ENCODE measurements at places on chromosomes 1 and 21. TPM values are rescaled to one million over a fixed set of nuclear protein-coding genes. Genes with fewer than 3 reads are reported as not detected.

The GRIK1 gene
- not detected for total RNA-seq

The CLCNKA gene
- total RNA-seq: 0.41 TPM

The CD164L2 gene
- 1.8 TPM for total RNA-seq

The GBP6 gene
- total RNA-seq: not detected

The PAX7 gene
- total RNA-seq: not detected

GRCh38 chr1:45014321-45015028, 2.4 kb downstream of the UROD start:
- DNase-seq: peak; percentile 76

DNA sequence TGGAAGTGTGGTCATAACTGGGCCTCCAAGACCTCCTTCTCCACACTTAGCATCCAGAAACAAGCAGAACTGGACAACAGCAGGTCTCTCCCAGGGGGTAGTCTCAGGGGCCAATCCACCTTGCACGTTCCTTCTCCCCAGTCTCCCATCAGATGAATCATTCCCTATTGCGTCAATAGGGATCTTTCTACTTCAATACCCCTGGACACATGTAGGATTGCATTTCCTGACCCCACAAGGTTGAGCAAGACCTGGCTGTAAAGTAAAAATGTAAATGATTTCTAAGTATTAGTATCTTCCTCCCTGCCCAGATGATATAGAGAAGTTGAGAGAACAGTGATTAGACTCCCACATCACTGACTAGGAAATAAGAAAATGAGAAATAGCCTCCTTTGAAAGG, 224.5 kb upstream of the CSF3R start:
- no peak for DNase-seq

DNA sequence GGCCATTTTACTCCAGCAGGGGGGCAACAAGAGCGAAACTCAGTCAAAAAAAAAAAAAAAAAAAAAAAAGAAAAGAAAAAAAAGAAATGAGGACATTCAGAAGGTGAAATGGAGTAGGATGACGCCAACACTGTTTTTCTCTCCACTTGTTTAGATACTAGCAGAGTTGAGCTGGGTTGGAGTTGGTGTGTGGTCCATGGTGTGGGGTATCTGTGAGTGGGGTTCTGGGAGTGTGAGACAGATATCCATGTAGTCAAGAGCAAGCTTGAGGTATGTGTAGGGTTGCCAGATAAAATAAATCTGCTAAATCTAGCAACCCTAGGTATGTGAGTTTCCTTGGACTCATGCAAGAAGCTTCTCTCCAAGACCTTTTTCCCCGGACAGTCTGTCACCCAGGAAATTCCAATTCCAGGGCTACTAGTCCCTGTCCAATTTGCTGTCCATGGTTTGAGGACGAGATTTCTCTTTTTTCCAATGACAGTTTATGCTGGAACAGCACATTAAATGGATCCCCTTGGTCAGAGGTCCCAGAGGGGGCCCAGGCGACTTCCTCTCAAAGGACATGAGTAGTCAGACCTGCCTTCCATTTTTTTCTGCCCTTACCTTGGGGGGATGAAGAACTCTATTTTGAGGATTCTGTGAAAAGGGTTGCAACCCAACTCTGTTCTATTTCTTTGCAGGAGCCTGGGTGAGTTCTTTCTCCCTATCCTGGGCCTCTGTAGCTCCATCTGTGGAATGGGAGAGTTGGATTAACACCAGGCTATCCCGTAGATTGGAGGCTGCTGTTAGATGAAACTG, 2.1 kb upstream of the FOXD2 start:
- DNase-seq: no peak

- no peak for DNase-seq
These were observed 149.9 kb downstream of the SYF2 start for GRCh38 chr1:25082216-25082899.

DNA sequence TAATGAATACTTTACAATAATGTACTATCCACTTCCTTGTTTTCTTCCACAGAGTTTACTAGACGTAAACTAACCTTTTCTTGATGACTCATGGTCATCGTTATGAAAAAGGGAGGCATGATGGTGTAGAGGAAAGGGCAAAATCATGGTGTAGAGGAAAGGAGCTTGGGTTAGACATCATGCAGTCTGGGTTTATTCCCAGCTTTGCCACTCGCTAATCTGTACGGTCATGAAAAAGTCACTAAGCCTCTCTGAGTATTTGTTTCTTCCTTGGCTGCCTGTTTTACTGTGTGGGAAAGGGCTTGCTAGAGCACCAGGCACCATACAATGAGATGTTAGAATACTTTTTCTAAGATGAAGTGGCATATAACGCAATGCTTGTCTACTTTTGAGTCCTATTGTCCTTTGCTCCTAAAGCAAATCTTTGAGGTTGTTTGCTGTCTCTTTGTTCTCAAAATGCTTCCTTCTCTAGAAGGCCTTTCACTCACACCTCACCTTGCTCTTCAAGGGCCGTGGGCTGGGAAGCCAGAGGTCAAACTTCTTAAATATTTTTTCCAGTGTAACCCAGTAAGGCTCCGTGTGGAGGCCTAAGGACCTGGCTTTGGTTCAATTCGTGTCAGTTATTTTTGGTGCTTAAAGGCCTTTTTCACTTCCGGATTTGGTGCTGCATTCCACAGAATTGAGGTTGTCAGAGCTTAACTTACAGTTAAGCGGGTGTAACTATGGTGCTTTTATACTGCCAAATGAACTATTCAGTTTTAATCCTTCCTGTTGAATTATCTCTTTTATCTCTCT, 9.9 kb upstream of the ETV3 start:
- no peak for DNase-seq

- DNase-seq: no peak
These were observed 172.8 kb downstream of the ST6GALNAC3 start for GRCh38 chr1:76247261-76247852.

GRCh38 chr1:28885977-28886730, 28.2 kb upstream of the EPB41 start:
- DNase-seq: no peak

DNA sequence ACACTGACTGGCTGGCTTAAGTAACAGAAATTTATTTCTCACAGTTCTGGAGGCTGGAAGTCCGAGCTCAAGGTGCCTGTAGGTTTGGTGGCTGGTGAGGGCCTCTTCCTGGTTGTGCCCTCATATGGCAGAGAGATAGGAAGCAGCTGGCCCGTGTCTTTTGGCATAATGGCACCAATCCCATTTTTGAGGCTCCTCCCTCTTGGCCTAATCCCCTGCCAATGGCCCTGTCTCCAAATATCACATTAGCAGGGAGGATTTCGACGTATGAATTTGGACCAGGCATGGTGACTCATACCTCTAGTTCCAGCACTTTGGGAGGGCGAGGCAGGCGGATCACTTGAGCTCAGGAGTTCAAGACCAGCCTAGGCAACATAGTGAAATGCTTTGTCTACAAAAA, 37.4 kb downstream of the AGPAT3 start:
- DNase-seq: no peak

GRCh38 chr1:202498542-202498941, 150.0 kb downstream of the PPP1R12B start:
- no peak for DNase-seq

DNA sequence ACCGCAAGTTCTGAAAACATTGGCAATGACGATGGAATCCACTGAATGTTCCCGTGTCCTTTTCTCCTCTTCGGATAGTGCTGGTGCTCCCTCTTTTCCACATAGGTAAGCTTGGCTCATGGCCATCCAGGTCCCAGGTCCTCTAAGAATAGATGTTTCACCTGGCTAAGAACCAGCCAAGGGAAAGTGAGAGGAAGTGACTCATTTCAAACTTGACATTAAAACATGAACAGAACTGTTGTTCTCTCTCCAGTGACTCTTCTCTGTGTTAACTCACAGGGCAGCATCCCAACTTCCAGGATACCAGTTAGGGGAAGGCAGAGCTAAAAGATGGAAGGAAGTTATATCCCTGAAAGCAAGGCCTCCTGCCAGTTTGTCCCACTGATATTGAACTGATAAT, 493.8 kb upstream of the CHRM3 start:
- no peak for DNase-seq

GRCh38 chr1:86712088-86712860, 7.9 kb downstream of the SH3GLB1 start:
- DNase-seq: no peak

DNA sequence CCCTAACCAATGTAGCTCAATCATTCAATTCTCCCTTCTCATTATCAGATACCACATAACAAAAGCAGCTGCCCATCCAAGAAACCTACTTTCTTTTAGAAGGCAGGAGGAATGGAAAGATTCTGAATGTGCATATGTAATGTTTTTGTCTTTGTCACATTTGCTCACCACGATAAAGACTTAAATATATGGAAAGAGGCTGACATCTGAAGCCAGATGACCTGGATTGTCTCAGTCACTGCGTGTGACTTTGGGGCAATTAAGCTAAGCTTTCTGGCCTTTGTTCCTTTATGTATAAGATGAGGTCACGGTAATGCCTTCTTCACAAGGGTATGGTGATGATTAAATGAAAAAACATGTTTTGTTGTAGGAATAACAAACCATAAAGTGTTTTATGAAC, 42.6 kb downstream of the LRRC52 start:
- no peak for DNase-seq
